Stomach (tissue), 19 donors: ENCODE measurements at places on chromosomes 4 and X. TPM values are rescaled to one million over a fixed set of nuclear protein-coding genes. Genes with fewer than 3 reads are reported as not detected.

Gene TRPC5OS
- polyA plus RNA-seq = not detected

Gene SLC6A14
- 0.15 TPM for polyA plus RNA-seq

Gene ENPEP
- polyA plus RNA-seq = 0.40 TPM

Gene SLIT2
- 2.6 TPM for polyA plus RNA-seq

Gene FMR1
- 14.9 TPM for polyA plus RNA-seq

Gene PTCHD1
- not detected for polyA plus RNA-seq

Gene DMRTC1
- not detected for polyA plus RNA-seq

Gene AADAT
- 3.2 TPM for polyA plus RNA-seq

Gene IBSP
- polyA plus RNA-seq = not detected

Gene PNMA6F
- not detected for polyA plus RNA-seq

Gene SOWAHD
- 1.6 TPM for polyA plus RNA-seq

Gene PARM1
- 2.4 TPM for polyA plus RNA-seq

Gene HGFAC
- 3.4 TPM for polyA plus RNA-seq

Gene PCDH19
- polyA plus RNA-seq = 0.10 TPM

Gene NAA11
- not detected for polyA plus RNA-seq

Gene SSR4
- polyA plus RNA-seq = 717 TPM

Gene CFAP99
- 0.05 TPM for polyA plus RNA-seq

Gene ARHGAP10
- polyA plus RNA-seq = 18.1 TPM

Gene CFAP47
- not detected for polyA plus RNA-seq

Gene PPP1R2C
- not detected for polyA plus RNA-seq

Gene MAGEA4
- polyA plus RNA-seq = not detected

Gene IL1RAPL1
- polyA plus RNA-seq = 0.06 TPM

Gene F9
- not detected for polyA plus RNA-seq

Gene PNMA3
- not detected for polyA plus RNA-seq

Gene LNX1
- polyA plus RNA-seq = 8.3 TPM

Gene SLC30A9
- polyA plus RNA-seq = 10.2 TPM

Gene SOX3
- polyA plus RNA-seq = not detected

Gene C4orf51
- not detected for polyA plus RNA-seq

Gene IL21
- polyA plus RNA-seq = not detected

Gene FREM3
- 0.03 TPM for polyA plus RNA-seq

Gene VCX3B
- polyA plus RNA-seq = 2.7 TPM

Gene REST
- polyA plus RNA-seq = 4.9 TPM

Gene ARL9
- 0.50 TPM for polyA plus RNA-seq

Gene SLC9B1
- not detected for polyA plus RNA-seq

Gene BBS12
- polyA plus RNA-seq = 1.7 TPM

Gene ADH7
- 1.2 TPM for polyA plus RNA-seq

Gene SLC26A1
- not detected for polyA plus RNA-seq

Gene IQCM
- not detected for polyA plus RNA-seq

Gene ACE2
- 1.1 TPM for polyA plus RNA-seq

Gene GAGE12E
- not detected for polyA plus RNA-seq

Gene GC
- polyA plus RNA-seq = 12.2 TPM

Gene HERC5
- 2.2 TPM for polyA plus RNA-seq

Gene GABRQ
- polyA plus RNA-seq = not detected

Gene MMRN1
- polyA plus RNA-seq = 3.8 TPM

Gene PLRG1
- polyA plus RNA-seq = 40.9 TPM

Gene MAP3K15
- polyA plus RNA-seq = 0.76 TPM

Gene RBBP7
- polyA plus RNA-seq = 81.8 TPM

Gene GLRB
- polyA plus RNA-seq = 1.6 TPM

Gene RHOXF2B
- polyA plus RNA-seq = not detected

Gene BRS3
- polyA plus RNA-seq = not detected

Gene SAGE1
- polyA plus RNA-seq = not detected

Gene LANCL3
- 0.30 TPM for polyA plus RNA-seq

Gene ZNF718
- 1.5 TPM for polyA plus RNA-seq

Gene ZAR1
- polyA plus RNA-seq = not detected

Gene ARMCX1
- 10.8 TPM for polyA plus RNA-seq

Gene ZNF157
- polyA plus RNA-seq = not detected

Gene WDFY3
- 3.2 TPM for polyA plus RNA-seq
